ENCODE measurements at places on chromosomes 16 and 17.

DNA sequence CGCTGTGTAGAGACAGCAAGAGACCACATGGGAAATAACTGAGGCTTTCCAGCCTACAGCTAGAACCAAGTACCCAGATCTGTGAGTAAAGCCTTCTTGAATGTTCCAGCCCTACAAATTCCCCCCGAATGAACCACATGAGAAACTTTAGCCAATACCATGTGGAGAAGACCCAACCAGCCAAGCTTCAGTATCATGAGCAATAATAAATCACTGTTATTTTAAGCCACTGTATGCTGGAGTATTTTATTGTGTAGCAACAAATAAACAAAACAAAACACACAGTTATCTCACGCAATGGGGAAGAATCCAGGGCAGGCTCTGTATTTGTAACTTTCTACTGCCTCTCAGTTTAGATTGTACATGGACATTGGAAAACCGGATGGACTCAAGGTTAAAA is 426.2 kb downstream of the CDH11 start:
- no peak for DNase-seq

GRCh38 chr16:9134739-9135138 is 43.3 kb downstream of the HAPSTR1 start:
- DNase-seq, result peak; percentile 72

DNA sequence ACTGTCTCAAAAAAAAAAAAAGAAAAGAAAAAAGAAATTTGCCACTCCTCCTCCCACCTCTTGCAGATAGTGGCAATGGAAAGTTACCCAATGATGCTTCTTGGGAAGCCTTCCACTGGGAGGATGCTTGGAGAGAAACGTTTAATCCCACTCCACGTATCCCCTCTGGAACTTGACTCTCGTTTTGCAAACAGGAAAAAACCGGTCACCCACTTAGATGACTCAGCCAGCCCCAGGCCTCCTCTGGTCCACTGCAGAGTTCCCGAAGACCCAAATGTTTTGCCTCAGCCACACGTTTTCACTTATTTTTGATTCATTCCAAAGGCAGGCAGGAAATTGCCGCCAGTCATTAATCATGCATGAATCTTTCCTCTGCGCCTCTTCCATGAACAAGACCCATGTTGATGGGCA is 9.3 kb upstream of the TNFRSF17 start:
- DNase-seq, result no peak

GRCh38 chr16:13517841-13518240 is 402.1 kb upstream of the ERCC4 start:
- peak; percentile 56 for DNase-seq

GRCh38 chr17:74444406-74444805 is 12.5 kb downstream of the GPRC5C start:
- peak; percentile 38 for DNase-seq

GRCh38 chr17:73271072-73271471 is 9.4 kb upstream of the CPSF4L start:
- no peak for DNase-seq

- no peak for DNase-seq
These were observed 26.6 kb downstream of the ARHGAP27 start for GRCh38 chr17:45406107-45406506.

DNA sequence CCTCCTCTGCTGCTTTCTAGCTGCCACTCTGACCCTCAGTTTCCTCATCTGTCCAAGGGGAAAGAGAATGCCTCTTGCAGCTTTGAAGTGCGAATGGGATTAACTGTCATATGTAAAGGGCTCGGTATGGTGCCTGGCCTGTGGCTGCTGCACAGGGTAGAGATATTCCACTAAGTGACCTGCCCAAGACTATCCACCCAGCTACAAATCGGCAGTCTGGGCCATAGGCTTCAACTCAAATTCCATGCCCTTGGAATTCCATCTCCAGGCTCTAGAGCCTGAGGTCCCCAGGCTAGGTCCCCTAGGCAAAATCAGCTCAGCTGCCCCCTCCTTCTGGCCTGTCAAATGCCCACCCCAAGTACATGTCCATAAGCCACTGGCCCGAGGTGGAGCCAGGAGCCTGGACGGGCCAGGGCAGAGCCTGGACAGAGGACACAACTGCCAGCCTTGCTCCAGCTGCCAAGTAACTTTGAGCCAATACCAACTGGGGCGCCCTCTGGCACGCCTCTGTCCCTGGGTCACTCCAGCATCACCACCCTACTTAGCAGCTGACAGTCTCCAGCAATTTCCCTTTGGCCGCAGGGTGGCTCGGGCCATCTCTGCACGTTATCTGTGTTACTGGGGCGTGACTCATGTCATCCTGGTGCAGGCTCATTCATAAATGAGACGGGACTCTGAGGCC is 57.2 kb downstream of the SDK2 start:
- peak; percentile 81 for DNase-seq

DNA sequence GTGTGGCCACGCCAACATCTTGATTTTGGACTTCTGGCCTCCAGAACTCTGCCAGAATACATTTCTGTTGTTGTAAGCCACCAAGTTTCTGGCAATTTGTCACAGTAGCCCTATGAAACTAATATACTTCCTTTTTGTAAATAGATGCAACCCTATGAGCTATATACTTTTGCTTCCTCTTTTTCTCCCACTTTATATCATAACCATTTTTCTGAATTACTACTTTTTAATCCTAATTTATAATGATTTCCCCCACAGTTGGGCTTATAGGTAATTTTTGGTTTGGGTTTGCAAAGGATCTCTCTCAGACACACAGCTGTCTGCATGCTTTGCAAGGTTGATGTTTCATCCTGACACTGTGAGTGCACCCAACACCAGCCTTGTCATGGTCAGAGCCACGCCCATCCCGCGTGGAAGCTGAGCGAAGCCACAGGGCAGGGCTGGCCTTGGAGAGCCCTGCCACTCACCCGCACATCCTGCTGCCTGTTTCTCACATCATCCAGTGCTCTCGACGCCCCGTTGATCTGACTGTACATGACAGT is 5.8 kb downstream of the TRIM25 start:
- DNase-seq, result no peak

DNA sequence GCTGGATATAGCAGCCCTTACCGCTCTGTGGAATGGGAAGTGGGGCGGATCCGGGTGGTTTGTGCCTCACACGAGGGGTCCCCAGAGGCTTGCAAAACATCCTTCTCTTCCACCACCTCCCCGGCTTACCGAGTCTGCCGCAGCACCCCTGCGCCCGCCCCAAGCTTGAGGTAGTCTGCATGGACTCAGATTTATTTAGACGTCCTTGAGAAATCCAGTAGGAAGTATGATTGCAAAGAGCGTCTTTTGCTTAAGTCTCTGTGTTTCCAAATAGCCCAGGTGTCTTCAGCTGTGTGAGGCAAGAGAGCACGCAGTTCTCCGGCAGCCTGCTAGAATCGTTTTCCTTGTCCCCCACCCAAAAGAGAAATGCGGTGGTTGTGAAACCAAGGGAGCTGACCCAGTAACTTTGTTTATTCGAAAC is 2.4 kb downstream of the KIAA0513 start:
- no peak for DNase-seq

DNA sequence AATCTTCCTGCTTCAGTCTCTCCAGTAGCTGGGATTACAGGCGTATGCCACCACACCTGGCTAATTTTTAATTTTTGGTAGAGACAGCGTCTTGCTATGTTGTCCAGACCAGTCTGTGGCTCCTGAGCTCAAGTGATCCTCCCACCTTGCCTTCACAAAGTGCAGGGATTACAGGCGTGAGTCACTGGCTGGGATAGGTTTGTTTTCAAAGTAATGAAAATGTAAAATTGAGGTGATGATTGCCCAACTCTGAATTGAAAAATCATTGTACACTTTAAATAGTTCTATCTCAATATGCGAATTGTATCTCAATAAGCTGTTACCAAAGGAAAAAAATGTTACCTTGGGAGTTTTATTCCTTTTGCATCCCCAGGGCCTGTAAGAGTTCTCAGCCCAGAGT is 1.2 kb upstream of the AMFR start:
- no peak for DNase-seq

DNA sequence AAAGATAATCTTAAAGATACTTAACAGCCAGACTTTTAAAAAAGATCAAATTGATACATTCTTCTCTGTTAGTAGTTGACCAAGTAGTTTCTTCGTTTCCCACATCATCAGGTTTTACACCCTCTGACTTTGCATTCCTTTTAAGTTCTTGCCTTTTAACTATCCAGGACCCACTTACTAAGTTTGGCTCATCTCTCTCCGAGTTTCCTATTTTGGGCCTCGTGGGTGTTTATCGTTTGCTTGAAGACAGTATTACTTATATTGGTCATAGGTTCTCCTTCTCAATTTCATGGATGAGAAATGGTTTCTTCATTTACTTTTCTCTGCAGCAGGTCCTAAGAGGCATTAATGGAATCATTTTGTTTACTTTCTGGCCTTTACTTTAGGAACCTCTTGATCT is 43.2 kb downstream of the RPA1 start:
- DNase-seq, result no peak

- no peak for DNase-seq
These were observed 1.5 kb upstream of the ARHGDIG start for GRCh38 chr16:278863-279366.

DNA sequence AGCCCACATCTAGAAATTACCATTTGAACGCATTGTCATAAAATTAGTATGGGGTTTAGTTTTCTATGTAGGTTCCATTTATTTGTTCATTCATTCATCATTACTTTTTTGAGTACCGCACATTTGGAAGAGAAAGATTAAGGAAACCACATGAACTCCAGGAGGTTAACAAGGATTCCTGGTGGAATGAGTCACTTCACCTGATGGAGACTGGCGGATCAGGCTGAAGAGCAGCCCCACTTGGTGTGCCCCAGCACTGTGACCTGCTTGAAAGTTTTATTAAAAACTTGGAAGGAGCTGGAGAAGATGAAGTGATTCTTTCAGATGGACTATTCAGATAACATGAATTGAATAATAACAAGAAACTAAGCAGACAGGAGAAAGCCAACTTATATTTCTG is 293.6 kb upstream of the CDH11 start:
- no peak for DNase-seq

DNA sequence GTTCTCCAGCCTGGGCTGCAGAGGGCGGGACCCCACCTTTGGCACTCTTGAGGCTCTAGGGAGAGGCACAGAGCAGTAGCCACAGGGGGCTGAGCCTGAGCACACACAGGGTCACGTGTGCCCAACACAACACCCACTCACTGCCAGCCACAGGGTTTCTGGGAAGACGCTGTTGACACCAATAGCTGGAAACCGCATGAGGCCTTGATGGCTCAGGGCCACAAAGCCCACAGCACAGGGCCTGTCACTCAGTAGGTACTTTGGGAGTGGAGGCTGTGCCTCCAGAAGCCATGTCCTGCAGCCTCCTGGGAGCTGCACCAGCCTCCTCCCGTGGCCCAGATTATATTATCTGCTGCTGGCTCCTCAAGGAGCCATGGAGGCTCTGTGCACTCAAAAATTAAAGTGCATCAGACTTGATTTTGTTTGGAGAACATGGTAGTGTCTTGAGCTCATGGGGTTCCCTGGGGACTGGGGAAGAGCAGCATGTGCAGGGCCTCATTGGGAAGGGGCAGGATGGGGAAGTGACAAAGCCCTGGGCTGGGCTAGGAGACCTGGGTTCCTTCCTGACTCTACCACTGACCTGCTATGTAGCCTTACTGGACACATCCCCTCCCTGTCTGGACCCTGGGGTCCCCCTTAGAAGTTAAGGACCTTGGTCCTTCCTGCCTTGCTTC is 12.5 kb upstream of the SREBF1 start:
- DNase-seq, result no peak

DNA sequence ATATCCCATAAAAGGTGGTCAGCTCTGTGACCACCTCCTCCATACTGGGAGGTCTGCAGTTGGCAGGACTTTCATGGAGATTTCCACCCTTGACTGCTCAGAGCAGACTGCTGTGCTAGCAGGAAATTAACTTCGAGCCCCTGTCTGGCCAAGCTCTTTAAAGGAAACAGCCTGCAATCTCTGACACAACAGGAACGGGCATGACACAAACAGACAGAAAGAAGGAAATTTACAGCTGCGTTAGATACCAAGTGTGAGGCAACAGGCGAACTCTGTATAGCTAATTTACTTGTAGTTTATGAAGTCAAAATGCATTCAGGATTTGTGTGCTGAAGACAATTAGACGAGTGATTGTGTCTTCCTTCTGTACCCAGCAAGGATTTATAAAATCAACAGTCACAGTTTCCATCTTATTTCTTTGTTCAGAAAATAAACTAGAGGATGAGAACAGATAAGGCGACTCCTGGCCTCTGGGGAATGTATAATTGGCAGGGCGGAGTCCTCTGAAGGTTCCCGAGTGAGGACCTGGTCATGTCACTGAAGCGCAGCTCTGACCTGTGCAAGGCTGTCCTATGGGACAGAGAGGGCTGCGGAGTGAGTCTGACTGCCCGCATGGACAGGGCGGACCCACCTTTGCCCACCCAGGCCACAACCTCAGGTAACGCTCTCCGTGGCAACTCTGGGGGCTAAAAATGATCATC is 16.1 kb downstream of the WIPI1 start:
- DNase-seq, result no peak

- no peak for DNase-seq
These were observed 36.3 kb upstream of the ZNF750 start for GRCh38 chr17:82876149-82876548.

- DNase-seq, result no peak
These were observed 160.4 kb downstream of the CMIP start for GRCh38 chr16:81604960-81605383.

GRCh38 chr16:9092978-9093344 is 1.5 kb downstream of the HAPSTR1 start:
- DNase-seq, result no peak

- DNase-seq, result peak; percentile 70
These were observed 40.3 kb upstream of the MTSS2 start for GRCh38 chr16:70725912-70726828.

DNA sequence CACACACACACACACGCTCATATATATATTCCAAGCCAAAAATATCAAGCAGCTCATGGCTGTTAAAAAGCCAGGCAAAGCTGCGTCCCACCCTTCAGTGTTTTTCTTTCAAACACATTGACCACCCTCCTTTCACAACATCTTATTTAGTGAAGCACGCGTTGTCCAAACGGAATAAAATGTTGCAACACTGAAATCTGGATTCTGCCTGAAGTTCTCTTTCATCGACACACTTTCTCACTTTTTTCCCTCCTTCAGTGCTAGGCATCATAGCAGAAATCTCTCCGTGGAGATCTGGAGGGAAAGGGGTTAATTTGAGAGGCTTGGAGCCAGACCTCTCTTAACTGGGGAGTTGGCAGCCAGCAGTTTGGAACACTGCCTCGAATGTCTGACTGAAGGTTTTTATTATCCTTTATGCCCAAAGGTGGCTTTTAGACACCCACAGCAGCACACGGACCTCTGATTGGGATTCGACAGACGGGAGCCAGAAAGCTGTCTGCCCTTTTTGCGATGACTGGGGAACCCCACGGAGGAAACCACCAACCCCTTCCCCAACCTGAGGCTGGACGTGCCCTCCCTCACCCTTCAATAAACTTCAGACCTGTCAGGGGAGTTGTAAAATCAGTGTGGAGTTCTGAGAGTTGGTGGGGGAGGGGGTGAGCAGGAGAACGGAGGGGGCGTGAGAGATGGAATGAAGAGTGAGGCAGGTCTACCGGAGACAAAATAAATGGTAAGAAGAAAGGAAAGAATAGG is 833.6 kb upstream of the SOX9 start:
- DNase-seq, result no peak

Measured in retina (tissue), 1 donor.